ENCODE measurements at places on chromosomes 6 and 20.

DNA sequence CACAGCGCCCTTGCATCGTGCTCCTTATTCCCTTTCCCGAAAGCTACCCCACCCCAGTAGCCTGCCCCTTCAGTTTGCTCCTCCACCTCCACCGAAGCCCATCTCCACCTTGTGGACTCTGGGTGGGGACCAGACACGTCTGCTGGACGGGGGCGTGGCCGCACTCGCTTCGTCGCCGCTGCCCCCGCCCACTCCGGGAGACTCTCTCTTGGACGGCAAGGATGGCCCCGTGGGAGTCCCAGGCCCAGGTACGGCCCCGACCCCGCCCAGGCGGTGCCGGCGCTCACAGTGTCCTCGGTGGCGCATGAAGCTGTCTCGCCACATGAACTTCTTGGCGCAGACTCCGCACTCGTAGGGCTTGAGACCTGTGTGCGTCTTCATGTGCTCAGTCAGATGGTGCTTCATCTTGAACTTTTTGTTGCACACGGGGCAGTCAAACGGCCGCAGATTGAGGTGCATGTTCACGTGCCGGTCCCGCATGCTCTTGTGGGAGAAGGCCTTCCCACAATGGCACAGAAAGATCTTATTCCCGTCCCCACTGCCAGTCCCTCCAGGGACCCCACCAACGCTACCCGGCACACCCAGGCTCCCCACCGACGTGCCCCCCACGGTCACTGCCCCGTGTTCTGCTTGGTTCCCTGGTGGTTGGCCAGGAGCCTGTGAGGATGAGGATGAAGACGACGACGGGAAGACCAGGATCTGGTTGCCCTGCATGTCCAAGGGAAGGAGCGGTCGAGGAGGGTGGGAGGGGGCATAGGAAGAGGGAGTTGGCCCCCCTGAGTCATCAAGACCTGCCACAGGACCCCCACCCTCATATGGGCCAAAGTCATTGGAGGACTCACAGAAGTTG is 1.3 kb upstream of the TAPBP start:
- DNase-seq: peak; percentile 74

DNA sequence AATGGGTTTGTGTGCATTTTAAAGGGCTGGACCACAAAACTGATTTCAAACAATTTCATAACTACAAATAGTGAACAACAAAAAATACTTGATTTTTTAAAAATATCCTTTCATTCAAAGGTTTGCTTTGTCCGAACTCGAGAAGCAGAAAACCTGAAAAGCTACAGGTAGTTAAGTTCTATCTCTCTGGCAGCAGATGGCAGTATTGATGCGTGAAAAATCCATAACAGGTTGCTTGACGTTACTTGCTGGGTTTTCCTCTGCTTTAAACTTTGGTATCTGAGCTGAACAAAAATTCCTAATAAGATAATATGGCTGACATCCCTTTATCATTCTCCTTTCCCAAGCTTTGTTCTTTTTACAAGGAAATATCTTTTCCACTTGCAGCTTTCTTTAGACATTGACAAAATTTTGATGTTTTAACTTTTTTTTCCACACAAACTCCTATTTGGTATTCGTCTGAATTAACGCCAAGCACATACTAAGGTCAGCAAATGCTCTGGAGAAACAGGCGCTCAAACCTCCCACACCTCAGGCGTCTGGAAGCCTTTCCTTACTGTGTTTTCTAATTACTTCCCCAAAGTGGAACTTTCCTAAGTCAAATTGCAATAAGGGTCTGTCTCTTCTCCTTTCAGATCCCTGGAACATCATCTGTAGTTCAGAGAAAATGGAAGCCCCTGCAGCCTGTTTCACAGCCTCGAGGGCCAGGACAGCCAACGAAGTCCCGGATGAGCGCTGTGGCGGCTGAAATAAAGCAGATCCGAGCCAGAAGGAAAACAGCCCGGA is 50.3 kb upstream of the GFRAL start:
- peak; percentile 78 for DNase-seq

GRCh38 chr6:14881398-14881797 is 364.5 kb upstream of the JARID2 start:
- DNase-seq: no peak

- no peak for DNase-seq
These were observed 136.2 kb downstream of the JARID2 start for GRCh38 chr6:15382089-15382488.

DNA sequence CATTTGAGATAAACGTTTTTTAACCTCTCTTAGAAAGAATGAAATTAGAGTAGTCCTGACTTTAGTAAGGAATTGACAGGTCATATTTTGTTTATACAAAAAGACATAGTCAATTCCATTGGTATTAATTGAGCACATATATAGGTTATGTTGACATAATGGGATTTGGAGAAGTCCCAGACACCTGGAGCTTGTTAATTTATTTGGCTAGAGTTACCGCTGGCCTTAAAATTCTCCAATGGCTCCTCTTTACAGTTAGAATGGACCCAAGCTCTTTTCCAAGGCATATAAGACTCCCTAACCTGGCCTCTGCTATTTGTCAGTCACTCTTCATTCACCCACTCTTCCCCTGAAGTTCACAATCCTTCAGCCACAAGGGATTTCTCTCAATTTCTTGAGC is 221.3 kb downstream of the CBLN4 start:
- no peak for DNase-seq

- no peak for DNase-seq
These were observed 19.0 kb upstream of the AFDN start for GRCh38 chr6:167807756-167808155.

- no peak for DNase-seq
These were observed 84.9 kb downstream of the TIAM2 start for GRCh38 chr6:155079985-155080452.

- DNase-seq: peak; percentile 12
These were observed 152.7 kb downstream of the DLL1 start for GRCh38 chr6:170137911-170138910.

- no peak for DNase-seq
These were observed 7.3 kb downstream of the CST3 start for GRCh38 chr20:23630392-23630849.

GRCh38 chr20:48983423-48984400 is 62.2 kb downstream of the ARFGEF2 start:
- DNase-seq: no peak

DNA sequence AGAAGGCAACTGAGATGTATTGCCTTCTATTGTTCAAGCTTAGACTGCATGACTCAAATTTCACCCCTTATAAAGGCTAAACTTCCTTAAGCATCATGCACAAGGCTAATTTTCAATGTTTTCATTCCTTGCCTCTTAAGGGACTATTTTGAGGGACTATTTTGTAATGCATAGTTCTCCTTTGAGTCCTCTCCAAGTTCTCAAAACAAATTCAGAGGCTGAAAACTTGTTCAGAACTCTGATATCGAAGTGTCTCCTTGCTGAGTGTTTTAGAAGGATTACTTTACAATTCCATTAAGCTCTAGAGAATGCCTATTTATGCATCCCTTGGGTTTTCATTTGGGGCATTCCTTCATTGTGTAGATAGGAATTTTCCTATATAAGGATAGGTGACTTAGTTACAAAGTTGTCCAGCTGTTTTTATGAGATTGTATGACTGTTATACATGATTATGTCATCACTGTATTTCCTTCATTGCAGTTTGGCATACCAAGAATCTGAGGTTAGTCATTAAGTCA is 41.7 kb downstream of the COL19A1 start:
- no peak for DNase-seq

DNA sequence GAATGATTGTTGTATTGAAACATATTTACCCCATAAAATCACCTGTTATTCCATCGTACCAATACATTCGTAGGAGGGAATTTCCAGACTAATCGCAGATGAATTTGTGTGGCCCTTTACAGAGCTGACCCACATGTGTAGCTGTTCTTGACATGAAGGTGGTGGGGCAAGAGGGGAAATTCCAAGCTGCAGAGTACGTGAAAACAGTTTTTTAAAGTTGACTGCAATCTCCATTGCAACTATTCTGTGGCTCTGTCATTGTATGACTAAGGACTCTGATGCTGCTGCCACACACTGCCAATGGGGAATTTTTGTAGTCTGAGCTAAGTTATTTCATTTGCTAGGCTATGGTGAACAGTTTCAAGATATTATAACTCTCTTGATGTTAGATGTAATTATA is 46.4 kb upstream of the ADTRP start:
- no peak for DNase-seq

DNA sequence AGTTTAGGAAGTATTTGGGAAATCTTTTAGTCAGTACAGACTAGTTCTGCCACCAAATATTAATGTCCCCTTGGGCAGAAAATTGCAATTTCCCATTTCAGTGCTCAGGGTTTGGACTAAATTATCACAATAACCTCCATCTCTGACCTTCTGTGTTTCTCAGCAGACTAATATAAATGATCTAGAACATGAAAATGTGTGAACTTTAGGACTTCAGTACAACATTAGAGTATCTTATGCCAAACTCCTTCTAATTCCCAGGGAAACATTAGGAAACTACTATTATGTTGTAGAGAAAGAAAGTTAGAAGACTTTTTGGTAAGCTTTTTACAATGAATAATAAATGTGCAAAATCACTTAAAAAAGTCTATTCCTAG is 1087.6 kb upstream of the CITED2 start:
- no peak for DNase-seq

- no peak for DNase-seq
These were observed 26.1 kb upstream of the NEDD9 start for GRCh38 chr6:11258260-11259237.

DNA sequence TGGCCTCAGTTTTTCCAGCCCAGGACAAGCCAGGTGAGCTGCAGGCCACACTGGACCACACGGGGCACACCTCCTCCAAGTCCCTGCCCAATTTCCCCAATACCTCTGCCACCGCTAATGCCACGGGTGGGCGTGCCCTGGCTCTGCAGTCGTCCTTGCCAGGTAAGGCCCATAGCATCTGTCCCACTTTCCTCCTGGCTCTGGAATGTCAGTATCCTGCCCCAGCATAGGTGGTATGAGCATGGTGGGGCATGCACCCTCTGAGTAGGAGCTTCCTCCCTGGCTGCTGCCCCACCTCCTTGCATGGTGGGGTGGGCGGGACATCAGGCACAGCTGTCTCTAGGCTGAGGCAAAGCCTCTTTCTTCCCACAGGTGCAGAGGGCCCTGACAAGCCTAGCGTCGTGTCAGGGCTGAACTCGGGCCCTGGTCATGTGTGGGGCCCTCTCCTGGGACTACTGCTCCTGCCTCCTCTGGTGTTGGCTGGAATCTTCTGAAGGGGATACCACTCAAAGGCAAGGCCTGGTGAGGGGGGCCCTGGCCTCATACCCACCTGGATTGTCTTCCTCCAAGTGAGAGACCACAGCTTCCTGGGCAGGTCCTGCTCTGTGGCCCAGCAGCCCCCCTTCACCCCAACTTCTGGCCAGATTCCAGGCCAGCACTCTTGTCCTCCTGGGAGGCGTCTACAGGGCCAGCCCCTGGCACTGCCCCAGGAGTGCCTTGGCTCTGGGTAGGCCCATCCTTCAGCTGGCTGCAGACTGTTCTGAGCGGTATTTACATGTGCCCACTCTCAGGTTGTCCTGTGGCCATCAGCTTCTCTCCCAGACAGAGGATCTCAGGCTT is 9.1 kb downstream of the PI16 start:
- DNase-seq: no peak

GRCh38 chr6:111725446-111726112 is 119.9 kb upstream of the TRAF3IP2 start:
- DNase-seq: no peak

DNA sequence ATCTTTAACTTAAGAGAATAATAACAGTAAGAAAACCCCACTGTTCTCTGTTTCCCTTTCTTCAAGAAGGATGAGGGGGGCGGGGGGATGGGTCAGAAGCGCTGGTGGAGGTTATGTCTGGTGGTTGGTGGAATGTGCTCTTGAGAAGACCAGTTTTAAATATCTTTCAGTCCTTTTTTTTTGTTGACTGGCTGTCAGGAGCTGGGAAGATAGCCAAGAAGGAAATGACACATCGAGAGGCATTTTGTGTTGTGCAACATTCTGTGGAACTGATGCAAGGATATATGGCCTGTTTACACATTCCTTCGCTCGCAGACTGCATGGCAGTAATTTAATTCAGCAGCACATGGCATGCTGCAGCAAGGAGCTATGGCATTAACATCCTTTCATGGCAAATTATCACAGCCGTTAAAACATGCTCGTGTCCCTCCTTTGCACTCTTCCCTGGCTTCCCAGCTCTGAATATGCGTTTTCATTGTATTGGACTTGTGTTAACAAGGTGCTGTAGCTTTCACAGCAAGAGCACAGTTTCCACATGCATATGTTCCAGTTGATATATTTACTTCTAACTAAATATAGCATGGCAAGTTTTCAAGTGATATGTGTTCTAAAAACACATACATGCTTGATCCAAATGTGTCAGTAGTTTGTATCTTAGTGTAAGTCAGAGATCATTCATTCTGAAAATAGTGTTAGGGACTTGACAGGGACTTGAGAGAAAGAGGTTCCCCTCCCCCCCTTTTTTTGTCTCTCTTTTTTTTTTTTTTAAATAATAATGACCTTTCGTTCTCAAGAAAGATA is 68.2 kb upstream of the SUPT3H start:
- peak; percentile 20 for DNase-seq

- no peak for DNase-seq
These were observed 99.2 kb downstream of the VEGFA start for GRCh38 chr6:43869079-43869710.

GRCh38 chr6:27901801-27902200 is 10.4 kb downstream of the OR2B2 start:
- DNase-seq: no peak

DNA sequence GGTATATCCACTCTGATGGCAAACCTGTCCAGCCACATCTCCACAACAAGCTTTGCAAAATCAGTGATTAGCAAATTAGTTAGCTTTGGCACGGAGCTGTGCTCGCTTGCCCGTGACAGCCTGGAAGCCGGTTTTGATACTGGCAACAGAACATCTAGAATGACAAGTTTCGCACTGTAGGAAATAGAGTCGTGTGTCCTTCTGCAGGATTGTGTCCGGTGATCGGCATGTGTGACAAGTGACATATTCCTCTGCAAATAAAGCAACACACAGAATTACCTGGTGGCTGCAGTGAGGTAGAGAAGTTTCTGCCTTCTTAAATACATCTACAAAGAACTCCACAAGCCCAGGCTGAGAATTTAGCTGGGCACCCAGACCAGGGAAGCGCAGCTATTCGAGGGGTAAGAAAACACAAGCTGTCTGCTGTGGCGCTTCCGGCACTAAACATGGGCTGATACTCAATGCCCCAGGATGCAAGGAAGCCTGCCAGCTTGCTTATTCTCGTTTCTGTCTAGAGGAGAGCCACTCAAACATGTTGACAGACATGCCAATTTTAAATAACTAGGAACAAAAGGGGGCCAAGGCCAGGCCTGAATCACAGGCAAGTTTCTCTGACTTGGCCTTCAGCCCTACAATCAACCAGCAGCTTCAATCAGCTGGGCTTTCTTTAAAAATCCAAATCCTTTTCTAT is 22.2 kb downstream of the EIF2S2 start:
- DNase-seq: no peak

DNA sequence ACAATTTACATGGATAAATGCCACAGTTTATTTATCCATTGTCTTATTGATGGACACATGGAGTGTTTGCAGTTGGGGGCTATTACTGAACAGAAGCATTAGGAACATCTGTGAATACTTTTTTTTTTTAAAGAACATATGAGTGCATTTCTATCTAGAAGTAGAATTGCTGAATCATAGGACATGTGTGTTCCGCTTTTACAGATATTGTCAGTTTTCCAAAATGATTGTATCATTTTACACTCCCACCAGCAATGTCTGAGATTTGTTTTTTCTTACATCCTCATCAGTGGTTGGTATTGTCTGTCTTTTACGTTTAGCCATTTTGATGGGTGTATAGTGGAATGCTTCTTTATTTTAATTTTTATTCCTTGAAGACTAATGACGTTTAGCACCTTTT is 42.0 kb upstream of the ASIP start:
- DNase-seq: no peak

- DNase-seq: no peak
These were observed 52.9 kb upstream of the MLN start for GRCh38 chr6:33856655-33857054.

GRCh38 chr6:84842525-84843166 is 78.2 kb upstream of the TBX18 start:
- peak; percentile 17 for DNase-seq

Data from testis (tissue), 5 donors.